ENCODE measurements at places on chromosomes 6 and 20.
A peak's percentile ranks its signal among the peaks of the same experiment; 100 is the strongest.

DNA sequence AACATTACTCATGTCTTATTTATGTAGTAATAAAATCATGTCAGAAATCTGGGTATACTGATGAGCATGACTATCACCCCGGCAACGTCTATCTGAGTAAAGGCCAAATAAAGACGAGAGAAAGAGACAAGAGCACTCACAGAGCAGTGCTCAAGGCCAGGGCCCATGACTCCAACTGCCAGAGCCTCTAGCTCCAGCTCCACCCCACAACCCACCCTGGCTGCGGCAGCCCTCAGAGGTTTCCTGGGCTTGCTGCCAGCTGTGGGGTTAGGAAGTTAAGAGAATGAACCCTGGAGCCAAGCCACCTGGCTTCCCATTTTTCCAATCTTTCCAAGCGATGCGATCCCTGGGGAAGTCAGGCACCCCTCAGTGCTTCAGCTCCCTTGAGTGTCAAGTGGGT is 92.0 kb upstream of the PAX1 start:
- DNase-seq: no peak

GRCh38 chr6:21437581-21437980 is 156.0 kb upstream of the SOX4 start:
- no peak for DNase-seq

GRCh38 chr6:121426686-121427085 is 8.8 kb upstream of the GJA1 start:
- DNase-seq: no peak

DNA sequence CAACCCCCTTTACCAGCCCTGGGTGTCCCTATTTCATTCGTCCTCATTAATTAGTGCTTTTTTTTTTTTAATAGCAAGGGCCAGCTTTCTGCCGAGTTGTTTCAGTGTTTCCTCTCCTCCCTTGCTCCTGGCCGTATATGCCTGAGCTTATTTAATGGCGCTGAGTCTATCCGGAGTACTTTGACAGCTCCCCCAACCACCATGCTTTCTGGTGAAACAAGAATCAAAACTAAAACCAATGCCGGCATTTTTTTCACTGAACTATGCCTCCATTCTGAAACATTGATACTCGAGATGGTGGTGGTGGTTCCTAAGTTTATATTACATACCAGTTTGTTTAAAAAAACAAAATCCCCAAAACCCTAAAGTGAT is 1.2 kb downstream of the DCBLD1 start:
- DNase-seq: no peak

DNA sequence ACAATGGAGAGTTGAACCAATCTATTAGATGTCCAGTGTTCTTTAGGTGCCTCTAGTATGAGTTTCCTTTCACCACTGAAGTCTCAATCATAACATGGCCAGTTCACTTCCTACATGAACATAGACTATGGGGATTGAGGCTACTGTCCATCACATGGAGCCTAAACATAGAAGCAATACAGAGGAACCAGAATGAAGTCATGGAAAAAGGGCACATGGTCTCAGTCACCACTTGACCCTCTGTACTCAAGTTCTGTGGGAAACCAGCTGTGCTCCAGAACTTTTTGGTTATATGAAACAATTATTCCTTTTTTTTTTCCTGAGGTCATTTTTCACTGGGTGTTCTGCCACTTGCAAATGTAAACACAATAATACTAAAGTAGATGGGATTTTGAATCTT is 762.5 kb downstream of the CBLN4 start:
- no peak for DNase-seq

GRCh38 chr6:41607736-41608135 is 30.5 kb upstream of the MDFI start:
- DNase-seq: no peak

DNA sequence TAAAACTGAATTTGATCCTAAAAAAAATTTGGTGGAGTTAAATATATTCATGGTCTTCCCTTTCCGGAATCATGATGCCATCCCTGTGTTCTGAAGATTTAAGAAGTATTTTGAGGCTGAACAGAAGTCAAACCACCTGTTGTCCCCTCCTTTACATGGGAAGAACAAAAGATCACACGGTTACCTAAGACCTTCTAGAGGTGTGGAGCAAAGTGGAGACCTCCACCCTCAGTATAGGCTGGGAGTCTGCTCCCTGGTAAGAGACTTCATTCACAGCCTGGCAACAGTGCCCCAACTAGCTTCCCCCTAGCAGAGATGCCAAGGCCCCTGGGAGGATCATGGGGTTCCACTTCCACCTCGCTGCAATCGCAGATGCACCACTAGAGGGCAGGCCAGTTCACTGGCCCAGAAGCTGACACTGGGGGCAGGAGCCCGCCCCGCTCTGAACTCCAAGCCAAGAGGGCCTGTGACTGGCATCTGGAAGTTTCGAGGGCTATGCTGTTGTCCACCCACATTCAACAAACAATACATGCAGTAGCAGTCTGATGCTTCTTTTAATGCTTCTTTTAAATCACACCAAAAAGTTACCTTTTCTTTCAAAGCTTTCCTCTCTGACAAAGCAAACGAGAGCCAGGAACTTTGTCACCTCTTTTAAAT is 19.5 kb upstream of the UBE2J1 start:
- peak; percentile 84 for DNase-seq

DNA sequence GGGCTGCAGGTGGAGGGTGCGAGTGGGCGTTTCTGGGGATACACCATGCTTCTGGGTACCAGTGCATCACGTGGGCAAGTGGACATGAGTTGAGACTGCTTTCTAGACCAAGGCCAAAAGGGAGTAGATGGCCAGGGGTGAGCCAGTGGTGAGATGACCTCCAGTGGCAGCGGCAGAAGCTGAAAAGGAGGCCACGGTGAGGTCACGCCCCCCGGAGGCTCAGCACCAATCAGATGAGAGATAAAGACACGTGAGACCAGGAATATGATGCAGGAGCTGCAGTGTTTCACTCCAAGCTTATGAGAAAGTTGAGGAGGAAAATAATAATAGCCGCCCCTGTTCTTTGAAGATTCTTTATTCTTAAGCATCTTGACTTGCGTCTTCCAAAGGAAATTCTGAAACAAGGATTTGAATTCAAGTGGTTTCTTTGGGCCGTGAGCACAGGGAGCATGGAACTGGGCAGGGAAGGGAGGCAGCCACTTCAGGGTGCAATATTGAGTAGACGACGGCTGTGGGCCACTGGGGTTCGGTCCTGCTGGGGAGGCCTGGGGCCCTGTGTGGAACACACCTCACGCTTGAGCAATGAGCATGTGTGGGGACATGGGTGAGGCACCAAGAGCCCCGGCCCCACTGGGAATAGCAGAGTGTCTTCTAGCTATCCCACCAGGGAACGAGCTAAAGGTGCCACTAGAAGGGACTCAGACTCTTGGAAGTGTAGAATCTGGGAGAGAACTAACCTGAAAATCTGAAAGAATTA is 156.7 kb upstream of the LRFN2 start:
- no peak for DNase-seq

- no peak for DNase-seq
These were observed 41.0 kb downstream of the COX4I2 start for GRCh38 chr20:31678389-31679356.

- DNase-seq: no peak
These were observed 3.3 kb upstream of the ZNF337 start for GRCh38 chr20:25699914-25700313.

DNA sequence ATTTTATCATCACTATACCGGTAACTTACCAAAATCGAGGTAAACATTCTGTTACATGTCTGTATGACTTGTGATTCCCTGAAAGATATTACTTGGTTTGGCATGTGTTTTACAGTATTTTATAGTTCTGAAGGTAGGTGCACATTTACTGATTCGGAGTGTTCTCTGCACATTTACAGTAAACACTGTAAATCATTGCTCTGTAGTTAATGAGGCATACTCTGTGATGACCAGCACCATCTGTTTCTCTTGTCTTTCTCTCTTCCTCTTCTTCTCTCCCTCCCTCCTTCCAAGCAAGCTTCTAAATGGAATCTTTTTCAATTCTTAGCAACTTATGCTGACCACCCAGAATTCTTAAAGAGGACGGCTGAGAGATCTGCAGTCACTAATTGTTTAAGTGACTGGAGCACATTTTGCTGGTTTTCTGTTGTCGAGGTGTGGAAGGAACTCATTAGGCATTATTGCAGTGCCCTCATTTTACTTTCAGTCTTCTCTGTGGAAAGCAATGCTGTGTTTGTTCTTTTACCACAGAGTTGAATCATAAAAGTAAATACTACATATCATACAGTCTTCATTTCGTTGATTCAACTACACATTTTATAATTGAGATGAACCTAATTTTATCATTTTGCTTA is 126.5 kb downstream of the UTRN start:
- no peak for DNase-seq

DNA sequence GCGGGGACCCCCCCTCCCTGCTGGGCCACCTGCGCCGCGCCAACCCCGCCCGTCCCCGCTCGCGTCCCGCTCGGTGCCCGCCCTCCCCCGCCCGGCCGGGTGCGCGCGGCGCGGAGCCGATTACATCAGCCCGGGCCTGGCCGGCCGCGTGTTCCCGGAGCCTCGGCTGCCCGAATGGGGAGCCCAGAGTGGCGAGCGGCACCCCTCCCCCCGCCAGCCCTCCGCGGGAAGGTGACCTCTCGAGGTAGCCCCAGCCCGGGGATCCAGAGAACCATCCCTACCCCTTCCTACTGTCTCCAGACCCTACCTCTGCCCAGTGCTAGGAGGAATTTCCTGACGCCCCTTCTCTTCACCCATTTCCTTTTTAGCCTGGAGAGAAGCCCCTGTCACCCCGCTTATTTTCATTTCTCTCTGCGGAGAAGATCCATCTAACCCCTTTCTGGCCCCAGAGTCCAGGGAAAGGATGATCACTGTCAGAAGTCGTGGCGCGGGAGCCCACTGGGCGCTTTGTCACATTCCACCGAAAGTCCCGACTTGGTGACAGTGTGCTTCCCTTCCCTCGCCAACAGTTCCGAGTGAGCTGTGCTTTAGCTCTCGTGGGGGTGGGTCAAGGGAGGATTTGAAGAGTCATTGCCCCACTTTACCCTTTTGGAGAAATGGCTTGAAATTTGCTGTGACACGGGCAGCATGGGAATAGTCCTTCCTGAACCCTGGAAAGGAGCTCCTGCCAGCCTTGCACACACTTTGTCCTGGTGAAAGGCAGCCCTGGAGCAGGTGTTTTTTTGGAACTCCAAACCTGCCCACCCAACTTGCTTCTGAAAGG is 2.1 kb downstream of the VEGFA start:
- DNase-seq: peak; percentile 67

DNA sequence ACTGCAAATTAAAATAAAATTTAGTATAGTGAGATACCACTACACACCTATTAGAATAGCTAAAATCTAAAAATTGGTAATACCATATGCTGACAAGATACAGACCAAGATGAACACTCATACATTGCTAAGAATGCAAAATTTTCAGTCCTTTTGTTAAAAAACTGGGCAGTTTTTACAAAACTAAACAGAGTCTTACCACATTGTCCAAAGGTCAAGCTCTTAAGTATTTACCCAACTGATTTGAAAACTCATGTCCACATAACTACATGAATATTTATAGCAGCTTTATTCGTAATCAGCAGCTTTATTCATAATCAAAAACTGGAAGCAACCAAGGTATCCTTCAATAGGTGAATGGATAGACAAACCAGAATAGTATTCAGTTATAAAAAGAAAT is 10.0 kb downstream of the POLR3F start:
- DNase-seq: no peak

DNA sequence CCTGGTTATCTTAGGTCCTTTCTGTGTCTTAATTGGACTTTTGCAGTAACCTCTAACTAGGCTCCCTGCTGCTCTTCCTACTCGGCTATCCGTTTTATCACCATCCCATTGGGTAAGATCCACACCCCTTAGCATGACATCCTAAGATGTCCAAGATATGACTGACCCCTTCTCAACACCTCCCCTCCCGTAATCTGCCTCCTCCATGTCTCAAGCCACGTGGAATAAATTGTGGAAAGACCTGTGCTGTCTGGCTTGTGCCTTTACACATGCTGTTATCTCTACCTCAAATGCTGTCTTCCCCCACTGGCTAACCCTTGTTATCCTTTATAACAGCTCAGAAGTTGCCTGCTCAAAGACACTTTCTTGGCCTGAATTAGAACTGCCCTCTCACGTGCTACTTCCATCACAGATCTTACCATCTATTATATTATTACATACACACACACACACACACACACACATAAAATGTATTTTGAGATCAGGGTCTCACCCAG is 26.5 kb downstream of the EIF2S2 start:
- no peak for DNase-seq

GRCh38 chr6:125116170-125116569 is 37.4 kb upstream of the TPD52L1 start:
- no peak for DNase-seq

DNA sequence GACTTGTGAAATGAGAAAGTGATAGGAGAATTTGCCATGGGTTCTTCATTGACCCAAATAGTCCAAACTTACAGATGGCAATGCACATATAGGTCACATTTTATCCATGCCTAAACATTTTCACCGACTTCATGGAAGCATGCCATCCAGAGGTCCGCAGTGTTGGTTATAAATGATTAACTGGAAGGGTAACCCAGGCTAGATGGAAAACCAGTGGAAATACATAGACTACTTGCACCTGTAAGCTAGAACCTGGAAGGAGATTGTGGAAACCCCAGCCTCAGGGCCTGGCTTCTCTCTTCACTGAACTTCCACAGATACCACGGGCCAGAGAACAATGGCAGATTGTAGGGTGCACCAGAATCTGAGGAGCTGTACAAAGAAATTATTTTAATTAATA is 103.8 kb upstream of the SYNDIG1 start:
- DNase-seq: no peak

- no peak for DNase-seq
These were observed 674 bp downstream of the NRSN1 start for GRCh38 chr6:24126586-24127192.

DNA sequence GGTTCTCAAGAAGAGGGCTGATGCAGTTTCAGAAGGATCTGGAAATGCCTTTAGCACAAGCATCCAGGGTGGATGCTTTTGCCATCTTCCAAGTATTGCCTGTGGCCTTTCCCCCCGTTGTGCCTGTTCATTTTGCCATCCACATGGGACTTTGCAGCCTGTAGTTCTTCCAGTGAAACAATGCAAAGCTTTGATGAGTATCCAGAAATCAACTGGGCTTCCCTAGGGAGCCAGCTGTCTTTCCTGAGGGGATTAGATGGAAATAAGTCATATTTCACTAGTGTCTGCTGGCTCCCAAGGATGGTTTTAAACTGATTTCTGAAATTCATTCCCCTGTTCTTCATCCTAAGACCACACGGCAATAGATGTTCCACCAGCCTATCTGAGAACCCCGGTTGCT is 63.3 kb downstream of the CAP2 start:
- no peak for DNase-seq

GRCh38 chr20:10505827-10506226 is 70.7 kb downstream of the SLX4IP start:
- no peak for DNase-seq

GRCh38 chr6:85006362-85006761 is 242.0 kb upstream of the TBX18 start:
- no peak for DNase-seq

GRCh38 chr6:33458676-33459075 is 4.3 kb downstream of the ZBTB9 start:
- DNase-seq: no peak

- DNase-seq: no peak
These were observed 16.4 kb downstream of the ABT1 start for GRCh38 chr6:26613201-26613600.

All from stimulated activated CD4-positive, alpha-beta T cell treated with anti-CD3 and anti-CD28 coated beads, Interleukin-4, amount 100 ng/mL, for 24 hours (primary cell).